Aorta (tissue), 5 donors: ENCODE measurements at places on chromosomes 1 and 21. TPM values are rescaled to one million over a fixed set of nuclear protein-coding genes. Genes with fewer than 3 reads are reported as not detected.

DNA sequence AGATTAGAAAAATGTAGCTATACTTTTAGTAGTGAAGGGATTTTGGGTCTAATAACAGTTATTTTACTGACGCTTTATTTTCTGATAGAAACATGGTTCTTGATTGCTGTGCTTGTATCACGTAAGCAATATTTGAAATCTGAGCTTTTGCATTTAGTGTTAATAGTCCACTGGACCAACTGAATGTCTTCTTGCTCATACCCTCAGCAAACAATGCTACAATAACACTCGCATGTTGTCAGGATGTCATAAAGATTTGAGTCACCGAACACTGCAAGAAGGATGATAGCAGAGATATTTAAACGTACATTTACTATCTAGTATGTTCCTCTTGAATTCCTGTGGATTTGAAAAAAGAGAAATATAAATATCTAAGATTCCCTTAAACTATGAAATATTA is 7.5 kb downstream of the DYRK1A start:
- no peaks in the 10 kb centered on the region for H3K27me3 ChIP-seq
- no peaks in the 10 kb centered on the region for H3K36me3 ChIP-seq
- no peak overlapping the region for H3K4me3 ChIP-seq
- no peak overlapping the region for H3K27ac ChIP-seq
- DNase-seq, result no peak
- peaks cover 9% of the 10 kb centered on the region for H3K4me1 ChIP-seq

- no peaks in the 10 kb centered on the region for H3K36me3 ChIP-seq
- DNase-seq, result peak; percentile 50
- no peaks in the 10 kb centered on the region for H3K27me3 ChIP-seq
- no peak overlapping the region for H3K4me3 ChIP-seq
These were observed 3.7 kb upstream of the ACTRT2 start for GRCh38 chr1:3017440-3018050.

DNA sequence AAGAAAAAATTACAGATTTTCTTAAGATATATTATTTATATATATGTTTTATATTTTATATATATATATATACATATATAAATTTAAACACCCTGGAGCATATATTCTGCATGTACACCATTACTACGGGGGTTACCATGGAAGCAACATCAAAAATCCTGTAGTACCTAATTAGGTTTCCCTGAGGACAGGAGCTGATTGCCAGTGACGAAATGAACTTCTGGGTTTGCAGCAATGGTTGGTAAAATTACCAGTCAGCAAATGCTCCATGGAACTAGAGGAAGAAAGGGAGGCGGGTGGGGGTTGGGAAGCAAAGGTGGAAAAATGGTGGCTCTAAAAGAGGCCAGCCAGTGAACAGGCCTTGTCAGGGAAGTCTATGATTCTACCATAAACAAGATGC is 89.5 kb downstream of the KCNN3 start:
- H3K4me3 ChIP-seq, result no peak overlapping the region
- no peaks in the 10 kb centered on the region for H3K4me1 ChIP-seq
- no peaks in the 10 kb centered on the region for H3K27me3 ChIP-seq
- H3K27ac ChIP-seq, result no peak overlapping the region

The DEPDC1 gene
- total RNA-seq, result not detected

- H3K4me3 ChIP-seq, result no peak overlapping the region
- H3K4me1 ChIP-seq, result no peaks in the 10 kb centered on the region
- no peak overlapping the region for H3K27ac ChIP-seq
- peak; percentile 23 for DNase-seq
- no peaks in the 10 kb centered on the region for H3K36me3 ChIP-seq
These were observed 270.4 kb downstream of the PTPRU start for GRCh38 chr1:29506678-29507225.

DNA sequence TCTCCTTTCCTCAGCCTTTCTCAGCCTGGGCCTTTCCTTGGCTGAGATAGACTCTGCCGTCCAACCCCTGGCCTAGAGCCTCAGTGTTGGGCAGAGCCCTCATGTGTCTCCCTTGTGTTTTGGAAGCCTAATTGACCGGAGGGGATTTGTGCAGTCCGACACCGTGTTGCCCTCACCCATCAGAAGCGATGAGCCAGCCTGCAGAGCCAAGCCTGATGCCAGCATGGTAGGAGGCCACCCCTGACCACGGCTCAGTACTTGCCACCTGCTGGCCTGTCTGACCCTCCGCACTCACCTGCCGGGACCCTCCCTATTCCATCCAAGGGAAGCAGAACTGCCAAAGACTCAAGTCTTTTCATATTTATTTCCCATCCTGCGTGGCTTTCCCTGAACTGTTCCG is 9.3 kb upstream of the SFN start:
- H3K4me3 ChIP-seq, result no peak overlapping the region
- H3K36me3 ChIP-seq, result peaks cover 7% of the 10 kb centered on the region
- H3K27ac ChIP-seq, result no peak overlapping the region
- no peaks in the 10 kb centered on the region for H3K27me3 ChIP-seq

GRCh38 chr1:156487862-156488261 is 12.7 kb downstream of the MEF2D start:
- no peak for DNase-seq
- no peaks in the 10 kb centered on the region for H3K27me3 ChIP-seq
- H3K27ac ChIP-seq, result no peak overlapping the region
- peaks cover 4% of the 10 kb centered on the region for H3K4me1 ChIP-seq

The RIPK4 gene
- total RNA-seq, result 3.0 TPM

The ITLN1 gene
- total RNA-seq, result 0.78 TPM

- H3K27me3 ChIP-seq, result no peaks in the 10 kb centered on the region
- H3K27ac ChIP-seq, result no peak overlapping the region
- H3K4me3 ChIP-seq, result no peak overlapping the region
- no peak for DNase-seq
- H3K4me1 ChIP-seq, result no peaks in the 10 kb centered on the region
- no peaks in the 10 kb centered on the region for H3K36me3 ChIP-seq
These were observed 14.3 kb downstream of the KCNT2 start for GRCh38 chr1:196593955-196594354.

GRCh38 chr1:202968895-202969295 is 1.8 kb upstream of the CYB5R1 start:
- H3K4me1 ChIP-seq, result no peaks in the 10 kb centered on the region
- H3K36me3 ChIP-seq, result no peaks in the 10 kb centered on the region
- no peaks in the 10 kb centered on the region for H3K27me3 ChIP-seq
- H3K4me3 ChIP-seq, result no peak overlapping the region

DNA sequence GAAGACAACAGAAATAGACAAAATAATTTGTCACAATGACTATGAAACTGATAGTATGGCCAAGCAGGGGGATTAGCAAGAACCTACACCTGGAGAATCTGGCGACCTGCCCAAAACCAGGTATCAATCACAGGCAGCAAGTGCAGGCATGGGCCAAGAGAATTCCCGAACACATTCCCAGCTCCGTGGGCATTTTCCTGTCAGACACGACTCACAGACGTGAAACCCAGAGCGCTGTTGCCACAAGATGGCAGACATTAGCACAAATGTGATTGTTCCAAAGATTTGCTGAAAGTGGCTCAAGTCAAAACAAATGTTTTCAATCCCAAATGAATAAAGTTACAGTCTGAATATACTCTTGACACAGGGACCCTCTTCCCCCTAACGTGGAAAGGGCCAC is 36.8 kb downstream of the HLCS start:
- H3K4me1 ChIP-seq, result no peaks in the 10 kb centered on the region
- no peaks in the 10 kb centered on the region for H3K27me3 ChIP-seq
- no peak overlapping the region for H3K4me3 ChIP-seq
- no peak overlapping the region for H3K27ac ChIP-seq
- H3K36me3 ChIP-seq, result no peaks in the 10 kb centered on the region

GRCh38 chr1:91877574-91878208 is 8.3 kb downstream of the TGFBR3 start:
- H3K36me3 ChIP-seq, result no peaks in the 10 kb centered on the region
- H3K4me3 ChIP-seq, result no peak overlapping the region
- DNase-seq, result no peak
- no peaks in the 10 kb centered on the region for H3K27me3 ChIP-seq

The CYP4A11 gene
- total RNA-seq, result 0.16 TPM

The PEAR1 gene
- total RNA-seq, result 32.9 TPM

The TEDDM1 gene
- total RNA-seq, result not detected

- no peak overlapping the region for H3K4me3 ChIP-seq
- DNase-seq, result peak; percentile 57
- H3K4me1 ChIP-seq, result no peaks in the 10 kb centered on the region
- H3K36me3 ChIP-seq, result no peaks in the 10 kb centered on the region
- H3K27me3 ChIP-seq, result no peaks in the 10 kb centered on the region
These were observed 10.2 kb downstream of the PRXL2B start for GRCh38 chr1:2596530-2597333.

The TRIM45 gene
- 5.0 TPM for total RNA-seq

DNA sequence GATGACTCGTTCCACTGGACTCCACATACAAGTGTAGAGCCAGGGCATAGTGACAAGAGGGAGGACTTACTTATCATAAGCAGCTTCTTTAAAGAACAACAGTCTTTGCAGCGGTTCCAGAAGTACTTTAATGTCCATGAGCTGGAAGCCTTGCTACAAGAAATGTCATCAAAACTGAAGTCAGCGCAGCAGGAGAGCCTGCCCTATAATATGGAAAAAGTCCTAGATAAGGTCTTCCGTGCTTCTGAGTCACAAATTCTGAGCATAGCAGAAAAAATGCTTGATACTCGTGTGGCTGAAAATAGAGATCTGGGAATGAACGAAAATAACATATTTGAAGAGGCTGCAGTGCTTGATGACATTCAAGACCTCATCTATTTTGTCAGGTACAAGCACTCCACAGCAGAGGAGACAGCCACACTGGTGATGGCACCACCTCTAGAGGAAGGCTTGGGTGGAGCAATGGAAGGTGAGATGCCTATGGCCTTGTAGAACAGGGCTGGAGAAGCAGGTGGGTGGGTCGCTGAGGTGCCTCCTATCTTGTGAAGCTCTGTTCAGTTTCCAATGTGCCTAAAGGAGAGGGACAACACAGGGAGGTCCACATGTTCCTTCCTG is 12.1 kb downstream of the MIA3 start:
- no peak overlapping the region for H3K4me3 ChIP-seq
- H3K4me1 ChIP-seq, result peaks cover 2% of the 10 kb centered on the region
- peaks cover 5% of the 10 kb centered on the region for H3K36me3 ChIP-seq
- H3K27me3 ChIP-seq, result no peaks in the 10 kb centered on the region
- DNase-seq, result no peak
- peak overlapping the region; percentile 56 for H3K27ac ChIP-seq

- no peaks in the 10 kb centered on the region for H3K4me1 ChIP-seq
- DNase-seq, result no peak
- no peak overlapping the region for H3K27ac ChIP-seq
- no peaks in the 10 kb centered on the region for H3K36me3 ChIP-seq
These were observed 1.1 kb upstream of the ESPN start for GRCh38 chr1:6423321-6423999.

The PRR9 gene
- not detected for total RNA-seq

DNA sequence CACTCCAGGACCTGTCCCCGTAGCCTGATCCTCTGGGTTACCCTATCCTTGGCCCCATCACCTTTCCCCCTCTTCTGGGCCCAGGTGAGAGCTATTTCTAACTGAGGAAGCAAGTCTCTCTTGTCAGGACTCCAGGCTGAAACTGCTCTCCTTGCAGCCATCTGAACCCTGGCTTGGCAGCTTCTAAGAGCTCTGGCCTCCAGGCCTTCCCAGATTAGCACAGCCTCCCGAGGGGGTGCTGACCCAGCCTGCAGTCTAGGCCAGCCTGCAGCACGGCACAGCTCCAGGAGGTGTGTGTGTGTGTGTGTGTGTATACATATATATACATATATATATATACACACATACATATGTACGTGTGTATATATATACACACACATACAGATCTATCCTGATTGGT is 17.4 kb downstream of the CACNA1S start:
- no peak overlapping the region for H3K27ac ChIP-seq
- H3K4me1 ChIP-seq, result no peaks in the 10 kb centered on the region
- H3K36me3 ChIP-seq, result no peaks in the 10 kb centered on the region

GRCh38 chr1:7379441-7379971 is 391.6 kb upstream of the VAMP3 start:
- no peak overlapping the region for H3K27ac ChIP-seq
- H3K36me3 ChIP-seq, result no peaks in the 10 kb centered on the region
- peak; percentile 43 for DNase-seq
- H3K27me3 ChIP-seq, result no peaks in the 10 kb centered on the region
- no peak overlapping the region for H3K4me3 ChIP-seq

- no peaks in the 10 kb centered on the region for H3K27me3 ChIP-seq
- no peak for DNase-seq
- no peaks in the 10 kb centered on the region for H3K36me3 ChIP-seq
- H3K4me3 ChIP-seq, result no peak overlapping the region
These were observed 554.3 kb upstream of the CHRM3 start for GRCh38 chr1:238832106-238832505.

The TFF2 gene
- total RNA-seq, result not detected

GRCh38 chr1:74180490-74180889 is 17.5 kb downstream of the LRRIQ3 start:
- H3K36me3 ChIP-seq, result no peaks in the 10 kb centered on the region
- no peaks in the 10 kb centered on the region for H3K4me1 ChIP-seq
- DNase-seq, result no peak
- H3K27me3 ChIP-seq, result no peaks in the 10 kb centered on the region
- no peak overlapping the region for H3K4me3 ChIP-seq

GRCh38 chr1:19204446-19205266 is 5.4 kb downstream of the UBR4 start:
- no peak overlapping the region for H3K27ac ChIP-seq
- H3K4me3 ChIP-seq, result no peak overlapping the region
- no peaks in the 10 kb centered on the region for H3K4me1 ChIP-seq
- no peaks in the 10 kb centered on the region for H3K27me3 ChIP-seq

DNA sequence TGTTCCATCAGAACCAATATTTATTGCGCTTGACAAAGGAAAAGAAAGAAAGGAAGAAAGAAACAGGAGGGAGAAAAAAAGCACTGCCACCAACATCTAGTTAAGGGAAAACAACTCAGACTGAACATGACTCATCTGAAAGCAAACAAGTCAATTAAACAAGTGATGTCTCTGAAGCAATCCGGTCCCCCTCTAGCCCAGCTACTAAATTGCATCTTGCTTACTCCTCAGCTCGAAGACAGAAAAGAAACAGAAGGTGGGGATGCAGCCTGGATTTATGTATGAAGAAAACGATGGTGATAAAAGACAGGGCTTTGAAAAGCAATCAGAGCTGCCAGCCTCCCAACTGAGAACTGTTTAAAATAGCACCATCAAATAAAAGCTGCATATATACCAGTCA is 188.2 kb downstream of the OMA1 start:
- no peaks in the 10 kb centered on the region for H3K27me3 ChIP-seq
- DNase-seq, result no peak
- H3K4me3 ChIP-seq, result no peak overlapping the region
- no peaks in the 10 kb centered on the region for H3K36me3 ChIP-seq
- no peaks in the 10 kb centered on the region for H3K4me1 ChIP-seq

The CLCNKB gene
- 0.39 TPM for total RNA-seq

- H3K4me1 ChIP-seq, result peaks cover 3% of the 10 kb centered on the region
- no peak overlapping the region for H3K27ac ChIP-seq
- H3K36me3 ChIP-seq, result no peaks in the 10 kb centered on the region
- no peaks in the 10 kb centered on the region for H3K27me3 ChIP-seq
- H3K4me3 ChIP-seq, result no peak overlapping the region
These were observed 65.4 kb downstream of the LUZP1 start for GRCh38 chr1:23103001-23103889.
